ENCODE measurements at places on chromosomes 6 and 20.

DNA sequence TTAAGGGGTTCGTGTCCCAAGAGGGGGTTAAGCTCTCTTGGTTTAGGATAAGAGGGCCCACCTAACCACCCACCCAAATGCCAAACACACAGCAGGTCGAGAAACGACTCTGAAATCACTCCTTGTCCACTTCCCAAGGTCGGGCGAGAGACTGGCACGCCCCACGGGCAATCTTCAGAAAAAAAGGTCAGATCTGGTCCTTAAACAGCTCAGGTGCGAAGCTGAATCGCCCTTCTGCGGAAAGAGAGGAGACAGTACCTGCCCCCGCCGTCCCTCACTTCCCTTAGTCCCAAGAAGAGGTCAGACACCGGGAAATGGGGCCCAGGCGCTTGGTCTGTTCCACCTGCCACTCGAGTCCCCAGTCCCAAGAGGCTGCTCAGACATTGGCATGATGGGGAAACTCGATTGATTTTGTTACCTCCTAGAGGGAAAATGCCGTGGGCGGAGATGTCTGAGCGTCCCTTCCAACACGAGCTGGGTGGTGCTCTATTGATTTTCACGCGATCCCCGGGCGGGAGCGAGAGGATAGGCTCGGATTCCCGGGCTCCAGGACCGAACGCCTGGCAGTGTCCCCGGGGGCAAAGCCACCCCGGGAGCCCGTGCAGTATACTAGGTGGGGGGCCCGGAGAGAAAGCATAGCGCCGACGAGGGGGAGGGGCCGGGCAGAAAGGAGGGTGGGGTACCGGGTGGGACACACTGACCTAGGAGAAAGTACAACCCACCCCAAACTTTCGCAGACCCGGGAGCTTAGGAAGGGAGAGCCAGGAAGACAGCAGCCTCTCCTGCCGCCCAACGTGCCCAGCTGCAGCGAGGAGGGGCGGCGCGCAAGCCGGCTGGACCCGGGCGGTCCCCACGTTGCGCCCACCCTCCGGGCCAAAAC lies 1.1 kb upstream of the SAMD5 start:
- no peak for DNase-seq

- DNase-seq = no peak
Observed at GRCh38 chr20:16940701-16941100, 192.5 kb downstream of the OTOR start.

DNA sequence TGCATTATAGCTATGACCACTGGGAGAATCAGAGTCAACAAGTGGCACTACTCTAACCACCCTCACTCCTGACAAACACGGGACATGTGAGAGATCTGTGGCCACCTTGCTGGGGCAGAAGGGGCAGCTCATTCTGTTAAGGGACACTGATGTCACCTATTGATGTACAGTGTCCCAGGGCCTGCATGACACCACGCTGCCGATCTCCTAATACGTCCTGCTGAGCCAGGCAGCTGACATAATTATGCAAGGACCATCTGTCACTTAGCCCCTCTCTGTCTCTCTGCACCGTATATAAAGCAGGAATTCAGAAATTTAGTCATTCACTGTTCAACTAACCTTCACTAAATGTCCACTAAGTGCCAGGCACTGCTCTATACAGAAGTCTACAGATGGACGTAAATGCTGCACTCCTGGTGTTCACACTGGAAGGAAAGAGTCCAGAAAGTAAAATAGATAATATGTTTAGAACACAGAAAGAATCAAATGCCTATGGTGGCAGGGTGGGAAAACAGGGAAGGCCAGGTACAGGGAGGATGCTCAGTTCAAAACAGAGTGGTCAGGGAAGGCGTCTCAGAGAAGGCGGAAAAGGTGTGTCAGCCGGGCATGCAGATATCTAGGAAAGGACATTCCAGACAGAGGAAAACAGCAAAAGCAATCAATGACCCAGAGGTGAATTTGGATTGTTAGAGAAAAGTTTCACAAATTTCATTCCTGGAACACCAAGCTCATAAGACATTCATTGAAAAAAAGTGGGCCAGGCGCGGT lies 173.8 kb downstream of the ZNF217 start:
- DNase-seq = no peak

DNA sequence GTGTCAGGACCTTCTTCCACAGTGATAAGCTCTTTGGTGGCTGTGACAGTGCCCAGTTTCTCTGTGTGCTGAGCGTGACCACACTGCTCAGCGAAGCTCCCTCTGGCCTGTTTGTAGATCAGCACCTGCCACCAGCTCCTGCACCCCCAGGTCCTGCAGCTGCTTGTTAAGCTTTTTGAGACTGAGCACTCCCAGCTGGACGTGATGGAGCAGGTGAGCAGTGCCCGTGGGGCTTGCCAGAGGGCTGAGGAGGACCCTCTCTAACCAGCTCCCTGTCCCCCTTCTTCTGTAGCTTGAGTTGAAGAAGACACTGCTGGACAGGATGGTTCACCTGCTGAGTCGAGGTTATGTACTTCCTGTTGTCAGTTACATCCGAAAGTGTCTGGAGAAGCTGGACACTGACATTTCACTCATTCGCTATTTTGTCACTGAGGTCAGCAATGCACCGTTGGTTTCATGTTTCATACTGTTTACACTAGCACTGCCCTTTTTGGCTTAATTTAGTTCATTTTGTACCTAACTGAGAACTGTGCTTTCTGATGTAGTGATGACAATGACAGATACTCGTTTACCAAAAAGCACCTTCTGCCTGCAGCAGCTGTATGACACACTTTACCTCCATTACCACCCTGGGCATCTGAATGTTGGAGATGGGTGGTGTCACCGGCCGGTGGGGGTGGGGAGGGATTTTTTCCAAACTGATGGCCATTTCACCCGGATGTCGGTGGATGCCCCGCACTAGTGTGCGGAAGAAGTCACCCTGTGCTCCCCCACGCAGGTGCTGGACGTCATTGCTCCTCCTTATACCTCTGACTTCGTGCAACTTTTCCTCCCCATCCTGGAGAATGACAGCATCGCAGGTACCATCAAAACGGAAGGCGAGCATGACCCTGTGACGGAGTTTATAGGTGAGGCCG lies 12.5 kb downstream of the NELFCD start:
- no peak for DNase-seq

DNA sequence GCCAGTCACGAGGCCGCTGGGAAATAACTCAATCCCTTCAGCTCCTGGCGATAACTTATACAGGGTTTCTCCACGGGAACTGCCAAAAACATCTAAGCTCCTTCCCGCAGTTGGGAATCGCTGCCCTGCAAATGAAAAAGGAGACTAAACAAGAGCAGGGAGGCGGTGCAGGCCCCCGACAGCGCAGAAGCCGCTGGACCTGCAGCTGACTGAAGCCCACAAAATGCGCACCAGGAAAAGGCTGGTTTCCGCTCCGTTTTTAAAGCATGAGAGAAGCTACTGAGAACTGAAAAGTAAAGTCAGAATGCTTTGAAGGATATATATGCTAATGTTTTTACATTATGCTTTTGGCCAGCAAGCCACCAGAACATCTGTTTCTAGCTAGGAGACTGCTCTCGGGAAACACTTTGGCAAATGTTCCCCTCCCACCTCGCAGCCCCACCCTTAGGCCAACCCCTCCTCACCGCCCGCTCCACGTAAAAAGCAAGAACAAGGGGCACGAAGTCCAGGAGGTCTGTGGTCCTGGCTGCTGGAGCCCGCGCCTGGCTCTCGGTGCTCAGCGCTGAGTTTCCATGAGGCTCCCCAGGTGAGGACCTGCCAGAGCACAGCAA lies 90.5 kb downstream of the SOD2 start:
- DNase-seq = no peak

GRCh38 chr6:163720460-163721235 lies 306.1 kb downstream of the QKI start:
- DNase-seq = no peak

DNA sequence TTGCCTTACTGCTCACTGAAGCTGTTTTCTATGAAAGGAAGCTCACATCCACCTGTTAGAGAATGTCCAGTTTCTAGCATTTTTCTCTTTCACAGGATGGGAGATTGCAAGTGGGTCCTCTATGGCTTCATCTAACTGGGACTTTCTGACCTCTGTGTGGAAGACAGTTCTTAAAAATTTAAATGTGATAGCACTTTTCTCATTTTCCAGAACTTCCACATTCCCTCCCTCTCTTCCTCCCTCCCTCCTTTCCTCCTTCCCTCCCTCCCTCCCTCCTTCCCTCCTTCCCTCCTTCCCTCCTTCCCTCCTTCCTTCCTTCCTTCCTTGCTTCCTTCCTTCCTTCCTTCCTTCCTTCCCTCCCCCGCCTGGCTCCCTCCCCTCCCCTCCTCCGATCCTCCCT lies 291.1 kb downstream of the DOK5 start:
- no peak for DNase-seq

All from activated CD4-positive, alpha-beta T cell treated with anti-CD3 and anti-CD28 coated beads for 1 hour (primary cell).